NCI-H510A (cell line): ENCODE measurements at places on chromosomes 6 and 20.

GRCh38 chr6:123888771-123889513 is 85.3 kb downstream of the NKAIN2 start:
- no peak for DNase-seq

- DNase-seq, result no peak
Observed at GRCh38 chr6:125832391-125833117, 41.8 kb downstream of the NCOA7 start.

GRCh38 chr6:69630767-69631166 is 166.0 kb downstream of the LMBRD1 start:
- no peak for DNase-seq

- DNase-seq, result no peak
Observed at GRCh38 chr6:147157930-147158329, 46.3 kb upstream of the STXBP5 start.
